ENCODE measurements at places on chromosomes 1 and 21. TPM values are rescaled to one million over a fixed set of nuclear protein-coding genes. Genes with fewer than 3 reads are reported as not detected.

The MAN1C1 gene
- total RNA-seq, result 0.44 TPM

The MPL gene
- total RNA-seq, result not detected

The NES gene
- total RNA-seq, result 5.5 TPM

The CLCA4 gene
- not detected for total RNA-seq

The CR1 gene
- total RNA-seq, result 0.20 TPM

The KCNE2 gene
- total RNA-seq, result not detected

The ACTL8 gene
- 2.1 TPM for total RNA-seq

The SIM2 gene
- total RNA-seq, result 0.11 TPM

The INSRR gene
- total RNA-seq, result 0.18 TPM

The PAPPA2 gene
- 0.07 TPM for total RNA-seq

The ADAM30 gene
- total RNA-seq, result not detected

The LEFTY2 gene
- total RNA-seq, result not detected

The VHLL gene
- not detected for total RNA-seq

The GPR37L1 gene
- not detected for total RNA-seq

The LCK gene
- total RNA-seq, result 0.38 TPM

The FALEC gene
- not detected for total RNA-seq
